ENCODE measurements at places on chromosomes 6 and 20.
A peak's percentile ranks its signal among the peaks of the same experiment; 100 is the strongest.

DNA sequence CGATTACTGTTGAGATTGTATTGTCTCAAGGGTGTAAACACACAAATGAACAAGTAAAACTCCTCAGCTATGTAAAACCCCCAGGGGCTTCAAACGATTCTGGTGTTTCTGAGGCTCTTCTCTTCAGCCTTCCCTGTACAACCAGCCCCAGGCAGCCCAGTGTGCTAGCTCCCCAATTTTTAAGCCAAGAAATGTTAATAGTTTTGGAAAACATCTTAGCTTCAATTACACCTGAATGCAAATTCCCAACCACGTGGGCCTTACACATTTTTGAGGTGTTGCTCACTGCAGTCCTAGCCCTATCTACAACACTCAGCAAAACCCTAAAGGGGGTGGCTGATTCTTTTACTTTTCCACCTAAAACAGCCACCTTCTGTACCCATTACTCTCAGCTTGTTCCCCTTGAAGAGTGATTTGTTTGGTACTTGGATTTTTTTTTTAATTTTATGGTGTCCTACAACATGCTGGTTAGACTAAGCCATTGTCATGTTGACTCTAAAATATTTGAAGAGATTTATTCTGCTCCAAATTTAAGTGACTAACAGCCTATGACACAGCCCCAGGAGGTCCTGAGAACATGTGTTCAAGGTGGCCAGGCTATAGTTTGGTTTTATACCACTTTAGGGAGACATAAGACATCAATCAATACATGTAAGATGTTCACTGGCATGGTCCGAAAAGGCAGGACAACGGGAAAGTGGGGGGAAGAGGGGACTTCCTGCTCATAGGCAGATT lies 48.7 kb downstream of the ADAT2 start:
- no peak for DNase-seq

GRCh38 chr20:40232273-40232672 lies 456.8 kb downstream of the MAFB start:
- DNase-seq, result no peak

DNA sequence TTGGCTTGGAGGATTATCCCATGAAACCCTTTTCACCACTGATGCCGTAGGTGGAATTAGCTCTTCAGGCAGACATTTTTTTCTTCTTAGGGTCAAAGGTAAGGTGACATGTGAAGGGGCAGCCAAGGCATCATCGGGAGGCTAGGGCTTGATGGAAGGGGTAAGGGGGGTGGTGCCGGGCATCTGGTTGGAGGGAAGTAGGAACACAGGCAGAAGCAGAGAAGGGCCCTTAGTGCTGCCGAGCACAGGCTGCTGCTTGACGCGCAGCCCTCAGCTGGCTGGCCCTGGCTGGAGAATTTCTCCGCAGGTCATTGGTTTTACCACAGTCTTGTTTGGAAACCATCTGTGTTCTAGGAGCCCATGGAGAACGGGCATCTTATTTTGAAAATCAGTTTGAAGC lies 54.7 kb downstream of the TRAF3IP2 start:
- no peak for DNase-seq

- DNase-seq, result no peak
These were observed 903 bp downstream of the SLC4A11 start for GRCh38 chr20:3237958-3238615.

GRCh38 chr20:3161316-3162079 lies 1.8 kb upstream of the FASTKD5 start:
- DNase-seq, result no peak

- DNase-seq, result peak; percentile 35
These were observed 47.5 kb upstream of the NHSL1 start for GRCh38 chr6:138546733-138547185.

DNA sequence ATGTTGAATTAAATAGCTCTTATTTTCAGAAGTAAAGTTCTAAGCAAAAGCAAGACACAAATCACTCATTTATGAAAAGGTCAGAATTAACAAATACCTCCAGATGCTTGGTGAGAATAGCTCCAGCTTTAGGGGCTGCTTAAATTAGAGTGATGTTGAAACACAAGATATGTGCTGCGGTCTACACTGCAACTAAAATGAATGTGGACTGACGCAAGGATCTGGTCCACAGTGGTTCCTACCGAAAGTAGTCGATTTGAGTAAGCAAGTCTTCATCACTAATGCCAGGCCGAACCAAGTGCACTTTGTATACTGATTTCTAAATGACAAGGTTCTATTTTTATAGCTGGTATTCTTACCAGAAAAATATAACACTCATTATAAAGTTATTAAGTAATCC lies 96.3 kb downstream of the PRDM1 start:
- DNase-seq, result no peak

DNA sequence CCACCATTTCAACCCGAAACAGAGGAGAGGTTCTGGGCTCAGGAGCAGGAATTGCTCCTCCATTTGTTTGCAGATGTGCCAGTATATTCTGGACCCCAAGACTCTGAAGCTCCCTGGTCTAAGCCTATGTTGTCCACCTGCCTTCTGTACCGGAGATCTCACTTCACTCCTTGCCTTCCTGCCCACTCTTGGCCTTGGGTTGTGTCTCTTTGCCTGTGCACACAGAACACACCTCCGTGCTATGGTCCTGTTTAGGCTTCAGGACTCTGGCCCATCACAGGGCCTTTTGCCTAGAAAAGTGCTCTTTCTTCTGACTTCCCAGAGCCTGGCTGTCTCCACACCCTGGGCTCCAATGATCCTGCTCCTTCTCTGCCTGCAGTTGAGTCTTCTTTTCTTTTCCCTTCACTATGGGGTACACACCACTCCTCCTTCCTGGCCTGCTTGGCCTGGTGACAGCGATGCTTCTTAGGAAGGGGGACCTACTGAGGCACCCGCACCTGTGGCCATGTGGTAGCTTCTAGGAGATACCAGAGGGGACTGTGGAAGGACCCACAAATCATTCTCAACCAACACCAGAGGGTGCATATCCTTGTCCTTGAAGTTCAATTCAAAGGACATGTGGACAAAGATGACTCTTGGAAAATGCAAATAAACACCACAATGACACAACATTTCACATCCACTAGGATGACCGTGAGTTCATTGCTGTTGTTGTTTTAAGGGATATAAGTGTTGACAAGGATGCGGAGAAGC lies 75.1 kb downstream of the FOXA2 start:
- no peak for DNase-seq

GRCh38 chr6:141988954-141989705 lies 143.6 kb upstream of the GJE1 start:
- peak; percentile 84 for DNase-seq

DNA sequence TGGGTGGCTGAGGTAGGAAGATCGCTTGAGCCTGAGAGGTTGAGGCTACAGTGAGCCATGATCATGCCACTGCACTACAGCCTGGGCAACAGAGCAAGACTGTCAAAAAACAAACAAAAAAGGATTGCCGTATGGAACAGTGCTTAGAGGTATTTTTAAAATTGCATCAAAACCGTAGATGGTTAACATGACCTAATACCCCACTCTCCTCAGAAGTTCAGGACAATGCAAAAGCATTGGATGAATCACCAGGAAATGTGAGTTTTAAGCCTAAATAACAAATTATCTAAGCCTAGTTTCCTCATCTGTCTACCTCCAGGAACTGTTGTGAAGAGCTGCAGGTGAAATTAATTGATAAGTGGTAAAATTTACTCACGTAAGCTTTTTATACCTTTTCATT lies 123.8 kb upstream of the ID4 start:
- no peak for DNase-seq

DNA sequence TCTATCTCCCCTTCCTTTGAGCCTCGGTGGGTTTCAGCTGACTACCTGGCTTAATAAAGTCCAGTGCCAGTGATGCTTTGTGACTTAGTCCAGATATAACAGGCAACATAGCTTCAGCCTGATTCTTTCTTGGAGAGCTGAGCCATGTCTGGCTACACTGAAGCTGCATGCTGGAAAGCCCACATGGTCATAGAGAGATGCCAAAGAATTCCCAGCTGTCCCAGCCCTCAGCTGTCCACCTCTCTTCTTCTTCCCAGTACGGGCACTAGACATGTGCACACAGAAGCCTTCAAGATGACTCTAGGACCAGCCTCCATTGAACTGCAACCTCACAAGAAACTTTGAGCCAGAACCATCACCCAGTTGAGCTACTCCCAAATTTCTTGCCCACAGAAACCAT lies 154.1 kb upstream of the MYLIP start:
- no peak for DNase-seq

DNA sequence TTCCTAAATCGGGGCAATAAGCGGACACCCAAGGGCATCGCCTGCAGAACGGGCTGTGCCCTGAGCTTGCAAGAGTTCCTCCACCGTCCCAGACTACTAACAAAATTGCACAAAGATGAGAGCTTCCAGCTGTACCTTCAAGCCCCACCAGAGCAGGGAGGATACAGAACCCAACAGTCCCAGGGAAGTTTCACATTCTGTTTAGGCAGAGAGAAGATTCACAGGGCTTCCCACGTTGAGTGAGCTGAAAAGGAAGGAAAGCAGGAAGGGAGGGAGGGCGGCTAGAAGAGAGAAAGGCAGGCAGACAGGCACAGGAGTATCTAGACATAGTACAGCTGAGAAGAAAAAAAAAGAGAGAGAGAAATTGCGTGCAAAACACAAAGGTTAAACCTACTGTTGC lies 112.6 kb upstream of the AFDN start:
- no peak for DNase-seq

- no peak for DNase-seq
These were observed 801 bp downstream of the TBPL1 start for GRCh38 chr6:133953634-133954415.

DNA sequence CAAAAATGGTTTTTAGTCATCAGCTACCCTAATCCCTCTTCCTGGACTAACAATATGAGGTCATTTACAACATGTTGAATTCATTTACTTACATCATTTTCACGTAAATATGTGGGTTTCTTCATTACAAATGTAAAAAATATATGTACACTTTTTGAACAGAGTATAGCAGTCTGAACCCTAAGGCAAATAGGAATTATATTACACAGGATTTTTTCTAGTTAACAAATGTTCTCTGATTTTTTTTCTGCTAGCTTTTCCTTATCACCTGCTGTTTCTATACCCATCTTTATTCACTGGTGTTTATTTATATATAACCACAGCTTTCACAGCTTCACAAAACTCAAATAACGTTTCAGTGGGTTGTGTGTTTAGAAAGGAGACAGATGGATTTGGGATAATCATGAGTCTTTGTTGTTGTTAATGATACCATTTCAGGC lies 21.0 kb upstream of the CD2AP start:
- DNase-seq, result no peak

GRCh38 chr20:64189530-64189966 lies 25.3 kb downstream of the MYT1 start:
- no peak for DNase-seq

GRCh38 chr6:126267626-126268025 lies 72.3 kb upstream of the CENPW start:
- no peak for DNase-seq

- DNase-seq, result no peak
These were observed 28.4 kb downstream of the IL20RA start for GRCh38 chr6:137016356-137016755.

- DNase-seq, result no peak
These were observed 84.7 kb upstream of the SUPT3H start for GRCh38 chr6:45462190-45463134.

DNA sequence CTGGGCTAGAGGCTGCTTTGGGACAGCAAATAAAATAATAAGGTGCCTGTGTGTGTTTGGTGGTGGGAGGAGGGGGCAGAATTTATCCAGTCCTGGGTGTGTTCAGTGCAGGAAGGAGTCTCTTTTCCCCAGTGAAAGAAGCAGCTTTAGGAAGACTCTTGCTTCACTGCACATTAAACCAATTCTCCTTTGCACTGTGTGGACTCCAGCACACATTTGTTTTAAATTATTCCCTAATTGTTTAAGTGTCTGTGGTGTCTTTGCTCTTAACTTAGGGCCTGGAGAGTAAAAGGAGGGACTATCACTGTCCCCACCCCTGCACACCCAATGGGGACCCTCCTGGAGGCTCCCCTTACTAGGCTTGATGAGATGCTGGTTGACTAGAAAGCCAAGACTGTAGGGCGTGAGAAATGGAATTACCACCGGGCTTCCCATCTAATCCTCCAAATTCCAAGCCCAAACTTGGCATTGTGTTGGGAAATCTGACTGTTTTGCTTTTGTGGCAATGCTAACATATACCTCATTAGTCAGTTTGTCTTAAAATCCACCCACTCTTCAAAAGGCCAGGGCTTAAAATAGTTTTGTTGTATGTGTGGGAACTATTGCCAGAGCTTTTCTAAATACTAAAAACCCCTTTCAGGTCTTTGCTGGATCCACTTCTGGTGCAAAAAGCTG lies 13.5 kb upstream of the DAAM2 start:
- no peak for DNase-seq
